ENCODE measurements at places on chromosomes 2 and 18.

- no peak for DNase-seq
- no peaks in the 10 kb centered on the region for H3K27me3 ChIP-seq
- no peak overlapping the region for H3K27ac ChIP-seq
- no peaks in the 10 kb centered on the region for H3K4me1 ChIP-seq
- H3K36me3 ChIP-seq, result peaks cover 3% of the 10 kb centered on the region
- no peak overlapping the region for H3K4me3 ChIP-seq
Measured at GRCh38 chr2:217489145-217489960, 513.4 kb downstream of the TNS1 start.

GRCh38 chr18:4412286-4412685, 42.8 kb downstream of the DLGAP1 start:
- H3K36me3 ChIP-seq, result no peaks in the 10 kb centered on the region
- no peak overlapping the region for H3K4me3 ChIP-seq
- no peak for DNase-seq
- no peaks in the 10 kb centered on the region for H3K4me1 ChIP-seq

DNA sequence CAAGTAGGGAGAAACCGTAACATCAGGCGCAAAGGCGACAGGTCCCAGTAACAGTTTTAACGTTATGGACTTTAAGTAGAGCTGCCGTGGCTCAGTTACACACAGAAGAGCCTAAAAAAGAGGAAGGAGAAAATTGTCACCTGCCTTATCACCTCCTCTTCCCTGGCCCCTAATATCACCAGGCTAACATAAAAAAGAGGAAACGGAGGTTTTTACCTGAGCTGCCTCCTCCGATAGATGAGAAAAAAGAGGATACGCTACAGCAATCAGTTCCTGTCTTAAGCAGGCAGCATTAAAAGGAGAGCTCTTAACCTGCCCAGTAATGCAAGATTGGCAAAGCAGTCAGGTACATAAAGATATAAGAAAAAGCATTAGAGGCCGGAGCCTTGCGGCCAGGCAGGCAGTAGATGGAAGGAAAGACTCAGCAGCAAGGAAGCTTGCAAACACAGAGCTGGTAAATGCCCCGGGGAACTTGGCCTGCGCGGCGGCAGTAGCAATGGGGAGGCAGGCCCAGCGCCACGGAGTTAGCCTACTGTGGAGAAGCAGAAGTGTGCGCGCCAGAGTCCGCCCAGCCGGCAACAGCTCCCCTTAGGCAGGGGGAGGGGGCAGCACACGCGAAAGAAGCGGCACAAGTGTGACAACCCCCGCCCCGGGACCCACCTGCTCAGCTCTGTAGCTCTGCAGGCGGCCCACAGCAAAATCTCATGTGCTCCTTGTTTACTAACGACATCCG, 116.3 kb upstream of the SCN7A start:
- peaks cover 11% of the 10 kb centered on the region for H3K4me1 ChIP-seq
- DNase-seq, result peak; percentile 11
- H3K27me3 ChIP-seq, result peaks cover 44% of the 10 kb centered on the region
- peak overlapping the region; percentile 59 for H3K4me3 ChIP-seq
- no peaks in the 10 kb centered on the region for H3K36me3 ChIP-seq

DNA sequence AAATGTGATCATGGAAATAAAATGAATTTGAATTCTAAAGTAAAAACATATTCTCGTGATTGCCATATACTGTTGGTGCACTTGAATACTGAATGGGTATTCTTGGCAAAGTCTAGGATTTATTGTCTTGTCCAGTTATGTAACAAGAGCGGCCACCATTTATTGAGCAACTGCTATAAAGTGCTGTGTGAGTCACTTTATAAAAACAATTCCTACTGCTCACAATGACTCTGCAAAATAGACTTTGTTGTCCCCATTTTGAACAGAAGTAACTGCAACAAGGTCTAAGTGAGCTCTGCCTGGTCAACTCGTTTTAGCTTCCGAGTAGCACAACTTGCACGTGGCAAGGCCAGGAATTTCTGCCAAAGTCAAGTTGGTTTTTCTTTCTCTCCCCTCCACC, 995.6 kb upstream of the FANCL start:
- no peak overlapping the region for H3K27ac ChIP-seq
- H3K4me1 ChIP-seq, result no peaks in the 10 kb centered on the region
- H3K27me3 ChIP-seq, result no peaks in the 10 kb centered on the region
- H3K36me3 ChIP-seq, result no peaks in the 10 kb centered on the region
